ENCODE measurements at places on chromosomes 6 and 20. TPM values are rescaled to one million over a fixed set of nuclear protein-coding genes. Genes with fewer than 3 reads are reported as not detected.

DNA sequence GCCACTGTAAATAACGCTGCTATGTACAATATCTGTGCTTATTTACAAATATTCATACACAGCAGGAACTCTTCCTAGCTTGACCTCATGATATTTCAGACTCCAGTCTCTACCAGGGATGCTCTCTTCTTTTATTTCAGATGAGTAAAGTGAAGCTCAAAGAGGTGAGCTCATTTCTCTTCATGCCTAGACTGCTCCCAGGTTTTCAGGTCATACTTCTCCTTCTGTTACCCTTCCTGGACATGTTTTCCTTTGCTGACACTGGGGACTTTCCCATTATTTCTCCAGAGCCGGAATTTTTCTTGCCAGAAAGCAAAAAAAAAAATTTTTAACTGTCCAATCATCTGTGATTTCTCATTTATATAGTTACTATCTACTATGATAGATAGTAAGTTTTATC, 147.2 kb upstream of the DST start:
- H3K27ac ChIP-seq: no peak overlapping the region
- H3K4me3 ChIP-seq: no peak overlapping the region
- no peaks in the 10 kb centered on the region for H3K27me3 ChIP-seq

DNA sequence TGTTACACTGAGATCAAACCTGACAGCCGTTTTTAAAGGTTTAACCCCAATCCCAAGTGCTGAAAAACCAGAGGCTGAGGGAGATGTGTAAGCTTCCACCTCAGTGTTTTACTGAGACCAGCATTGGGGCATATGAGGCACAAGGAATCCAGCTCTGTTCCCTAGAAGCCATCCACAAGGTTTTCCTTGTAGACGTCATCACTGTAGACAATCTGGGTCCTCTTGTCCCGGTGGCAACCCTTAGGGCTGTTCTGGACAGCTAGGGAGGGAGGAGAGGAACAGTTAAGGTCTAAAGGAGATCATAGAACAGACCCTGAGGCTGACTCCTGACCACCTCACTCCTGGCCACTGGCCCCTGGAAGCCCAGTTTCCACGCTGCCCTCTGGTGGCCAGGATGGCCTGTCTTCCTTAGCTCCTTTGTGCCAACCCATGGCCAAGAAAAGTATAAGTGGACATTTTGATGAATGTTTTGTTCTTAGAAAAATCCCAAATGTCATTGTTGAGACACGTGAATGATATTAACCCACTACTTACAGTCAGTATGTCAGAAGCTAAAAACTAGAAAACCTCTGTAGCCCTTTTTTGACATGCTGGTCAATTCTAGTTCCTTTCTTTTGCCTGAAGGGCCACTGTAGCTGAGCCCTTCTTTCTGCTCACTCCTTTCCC, 6.4 kb downstream of the CFB start:
- H3K27me3 ChIP-seq: no peaks in the 10 kb centered on the region
- peak; percentile 71 for DNase-seq
- no peak overlapping the region for H3K4me3 ChIP-seq
- H3K27ac ChIP-seq: peak overlapping the region; percentile 27
- H3K4me1 ChIP-seq: peaks cover 38% of the 10 kb centered on the region

DNA sequence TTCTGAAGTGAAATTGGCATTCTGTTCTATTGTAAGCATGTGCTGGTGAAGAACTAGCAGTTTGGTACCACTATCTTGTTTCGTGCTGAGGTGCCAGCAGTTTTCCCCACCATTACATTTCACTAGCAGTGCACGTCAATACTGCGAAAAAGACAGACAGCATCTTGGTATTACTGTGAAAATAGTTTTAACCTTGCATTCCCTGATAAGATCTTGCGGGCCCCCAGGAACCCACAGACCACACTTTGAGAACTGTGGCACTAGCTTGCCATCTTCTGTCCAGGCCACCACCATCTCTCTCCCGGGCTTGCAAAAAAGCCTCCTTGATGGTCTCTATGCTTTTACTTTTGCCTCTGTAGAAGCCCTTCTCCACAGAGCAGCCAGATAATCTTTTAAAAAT, 185.7 kb downstream of the BACH2 start:
- H3K27me3 ChIP-seq: 0 out of 3 replicates have a peak, but pooled peaks cover 4% of the 10 kb centered on the region
- no peaks in the 10 kb centered on the region for H3K36me3 ChIP-seq
- no peak overlapping the region for H3K4me3 ChIP-seq
- DNase-seq: no peak

ZCCHC3 gene
- 56.2 TPM for total RNA-seq

- peak; percentile 72 for DNase-seq
- no peaks in the 10 kb centered on the region for H3K4me1 ChIP-seq
- H3K27me3 ChIP-seq: no peaks in the 10 kb centered on the region
- no peak overlapping the region for H3K27ac ChIP-seq
- no peak overlapping the region for H3K4me3 ChIP-seq
Observed at GRCh38 chr6:56851541-56852259, 103.2 kb upstream of the BEND6 start.

DNA sequence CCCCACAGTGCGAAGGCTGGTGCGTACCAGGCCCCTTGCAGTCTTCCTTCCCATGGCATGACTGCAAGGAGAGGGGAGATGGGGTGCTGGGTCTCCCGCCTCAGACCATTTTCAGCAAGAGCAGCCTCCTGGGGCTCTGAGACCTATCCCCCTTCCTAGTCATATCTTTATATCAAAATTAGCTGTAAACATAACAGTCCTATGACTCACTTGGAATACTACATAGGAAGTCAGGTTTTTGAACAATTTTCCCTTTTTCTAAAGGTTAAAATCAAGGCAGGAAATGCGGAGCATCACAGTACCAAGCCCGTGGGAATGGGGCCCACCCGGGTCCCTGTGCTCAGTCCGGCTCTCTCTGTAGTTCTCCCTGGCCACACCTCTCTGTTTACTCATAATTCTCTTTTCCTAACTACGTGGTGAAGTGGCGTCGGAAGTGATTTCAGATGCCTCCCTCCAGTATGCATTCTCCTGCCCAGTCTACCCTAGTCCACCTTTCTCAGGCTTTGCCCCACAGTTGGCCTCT, 109.8 kb upstream of the TMEM170B start:
- no peaks in the 10 kb centered on the region for H3K36me3 ChIP-seq
- DNase-seq: peak; percentile 55
- no peaks in the 10 kb centered on the region for H3K27me3 ChIP-seq
- H3K4me3 ChIP-seq: no peak overlapping the region

DNA sequence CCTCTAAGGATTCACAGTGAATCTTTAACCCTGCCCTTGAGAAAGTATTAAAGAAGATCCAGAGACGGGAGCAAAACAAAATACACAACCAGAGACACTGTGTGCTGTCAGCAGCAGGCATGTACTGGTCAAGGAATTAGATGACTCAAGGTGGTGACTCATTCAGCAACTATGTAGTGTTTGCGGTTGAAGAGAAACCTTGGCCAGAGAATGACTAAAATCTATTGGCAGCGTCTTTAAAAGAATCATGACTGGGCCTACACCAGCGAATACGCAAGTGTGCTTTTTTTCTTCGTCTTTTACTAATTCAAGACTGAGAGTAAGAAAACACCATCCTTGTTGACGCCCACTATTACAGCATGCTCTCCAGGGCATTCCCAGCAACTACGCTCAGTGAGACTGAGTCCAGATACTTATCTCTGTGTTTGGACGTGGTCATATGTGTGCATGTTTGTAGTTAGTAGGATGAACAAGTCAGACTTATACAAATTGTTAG, 72.4 kb upstream of the BACH2 start:
- H3K4me3 ChIP-seq: no peak overlapping the region
- H3K27ac ChIP-seq: no peak overlapping the region
- H3K36me3 ChIP-seq: no peaks in the 10 kb centered on the region
- H3K4me1 ChIP-seq: no peaks in the 10 kb centered on the region

LGSN gene
- 0.53 TPM for total RNA-seq

GRCh38 chr20:21017528-21018085, 88.6 kb downstream of the LINC00237 start:
- no peaks in the 10 kb centered on the region for H3K36me3 ChIP-seq
- DNase-seq: peak; percentile 99
- peak overlapping the region; percentile 59 for H3K27ac ChIP-seq

GRCh38 chr6:15628499-15629131, 34.2 kb downstream of the DTNBP1 start:
- peaks cover 21% of the 10 kb centered on the region for H3K4me1 ChIP-seq
- H3K36me3 ChIP-seq: no peaks in the 10 kb centered on the region
- H3K4me3 ChIP-seq: no peak overlapping the region

GRCh38 chr6:37134036-37134395, 35.9 kb upstream of the PIM1 start:
- peak overlapping the region; percentile 7 for H3K27ac ChIP-seq
- H3K4me3 ChIP-seq: no peak overlapping the region
- H3K27me3 ChIP-seq: no peaks in the 10 kb centered on the region
- no peaks in the 10 kb centered on the region for H3K36me3 ChIP-seq
- peaks cover 90% of the 10 kb centered on the region for H3K4me1 ChIP-seq

GRCh38 chr6:2562721-2563451, 187.8 kb downstream of the MYLK4 start:
- H3K27me3 ChIP-seq: peaks cover 62% of the 10 kb centered on the region
- H3K27ac ChIP-seq: no peak overlapping the region
- DNase-seq: no peak
- no peak overlapping the region for H3K4me3 ChIP-seq
- no peaks in the 10 kb centered on the region for H3K36me3 ChIP-seq

GRCh38 chr6:4760773-4761172, 15.4 kb upstream of the CDYL start:
- DNase-seq: no peak
- H3K36me3 ChIP-seq: no peaks in the 10 kb centered on the region
- no peaks in the 10 kb centered on the region for H3K4me1 ChIP-seq
- no peak overlapping the region for H3K27ac ChIP-seq
- peaks cover 8% of the 10 kb centered on the region for H3K27me3 ChIP-seq

- H3K27me3 ChIP-seq: no peaks in the 10 kb centered on the region
- DNase-seq: no peak
- no peaks in the 10 kb centered on the region for H3K4me1 ChIP-seq
- no peaks in the 10 kb centered on the region for H3K36me3 ChIP-seq
- H3K27ac ChIP-seq: no peak overlapping the region
- H3K4me3 ChIP-seq: no peak overlapping the region
Observed at GRCh38 chr6:121365536-121366521, 31.5 kb upstream of the TBC1D32 start.

KHDC1 gene
- total RNA-seq: not detected

- H3K27me3 ChIP-seq: peaks cover 5% of the 10 kb centered on the region
- H3K4me3 ChIP-seq: no peak overlapping the region
- no peak overlapping the region for H3K27ac ChIP-seq
- no peaks in the 10 kb centered on the region for H3K4me1 ChIP-seq
- DNase-seq: no peak
- no peaks in the 10 kb centered on the region for H3K36me3 ChIP-seq
Observed at GRCh38 chr20:62506791-62507190, 31.0 kb upstream of the GATA5 start.

DNA sequence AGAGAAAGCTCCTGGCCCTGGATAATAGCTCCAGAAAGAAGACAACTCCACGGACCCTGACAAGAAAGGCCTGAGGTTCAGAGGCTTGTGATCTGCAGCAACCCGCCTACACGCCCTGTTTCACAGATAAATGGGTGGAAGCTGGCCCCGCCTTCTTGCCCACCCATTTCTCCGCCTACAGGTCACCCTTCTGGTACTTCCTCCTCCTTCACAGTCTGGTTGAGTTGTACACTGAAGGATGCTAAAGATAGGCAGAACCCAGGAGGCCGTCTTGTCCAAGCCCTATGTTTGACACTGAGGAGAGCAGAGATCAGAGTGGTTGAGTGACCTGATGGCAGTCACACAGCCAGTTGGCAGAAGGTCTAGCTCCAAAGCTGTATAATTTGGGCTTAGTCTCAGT, 34.2 kb upstream of the MDGA1 start:
- no peak for DNase-seq
- H3K27me3 ChIP-seq: peaks cover 6% of the 10 kb centered on the region
- no peak overlapping the region for H3K27ac ChIP-seq
- H3K36me3 ChIP-seq: no peaks in the 10 kb centered on the region
- no peak overlapping the region for H3K4me3 ChIP-seq

DNA sequence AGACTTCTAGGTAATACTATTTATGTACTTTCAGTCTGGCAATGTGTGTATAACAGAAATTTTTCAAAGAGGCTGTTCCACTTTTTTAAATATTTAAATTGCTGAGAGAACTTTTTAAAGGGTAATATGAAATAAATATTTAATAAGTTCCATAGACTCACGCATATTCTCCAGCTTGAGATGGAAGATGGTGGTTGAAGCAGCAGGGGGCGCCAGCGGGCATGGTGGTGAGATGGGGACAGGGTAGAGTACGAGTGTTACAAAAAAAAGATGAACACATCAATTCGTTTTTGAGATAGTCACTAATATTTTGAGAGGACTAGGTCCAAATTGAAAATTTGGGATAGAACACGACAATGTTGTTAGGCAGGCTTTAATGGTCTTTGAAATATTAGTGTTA, 68.4 kb downstream of the RSPO3 start:
- H3K27me3 ChIP-seq: no peaks in the 10 kb centered on the region
- H3K4me3 ChIP-seq: no peak overlapping the region
- H3K27ac ChIP-seq: no peak overlapping the region
- H3K36me3 ChIP-seq: no peaks in the 10 kb centered on the region
- DNase-seq: peak; percentile 41
- no peaks in the 10 kb centered on the region for H3K4me1 ChIP-seq

MYBL2 gene
- 76.9 TPM for total RNA-seq

DNA sequence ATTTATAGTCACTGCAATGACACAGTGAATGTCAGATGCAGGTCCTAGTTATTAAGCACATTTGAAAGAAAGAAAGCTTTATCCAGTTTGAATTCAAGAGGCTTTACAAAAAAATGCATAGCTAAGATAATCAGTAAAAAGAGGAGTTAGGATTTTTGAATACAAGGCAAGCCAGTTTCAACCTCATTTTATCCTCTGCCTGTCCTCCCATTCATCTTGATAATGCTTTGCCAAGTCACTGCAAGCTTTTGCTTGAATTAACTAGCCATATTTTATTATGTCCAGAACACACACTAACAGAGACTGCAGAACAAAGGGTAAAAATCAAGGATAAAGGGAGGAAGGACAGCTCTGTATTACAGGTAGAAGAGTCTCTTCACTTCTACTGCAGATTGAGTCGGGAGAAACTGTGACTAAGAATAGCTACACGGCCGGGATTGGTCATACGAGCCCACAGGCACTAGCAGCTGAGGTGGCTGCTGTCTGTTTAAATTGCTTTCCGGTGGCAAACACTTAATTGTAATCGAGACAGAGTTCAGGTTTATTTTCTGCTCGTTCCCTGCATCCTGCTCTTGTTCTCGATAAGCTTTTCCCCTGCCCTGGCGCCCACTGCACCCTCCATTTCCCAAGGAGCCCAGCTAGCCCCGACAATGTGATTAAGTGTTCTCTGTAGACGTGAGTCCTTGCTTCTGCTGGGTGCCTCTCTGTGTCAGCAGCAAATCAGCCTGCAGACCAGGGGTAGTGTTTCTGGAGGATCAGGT, 30.5 kb upstream of the AKAP12 start:
- H3K4me1 ChIP-seq: peaks cover 45% of the 10 kb centered on the region
- peak; percentile 24 for DNase-seq
- H3K27ac ChIP-seq: peak overlapping the region; percentile 14
- H3K27me3 ChIP-seq: no peaks in the 10 kb centered on the region

TRMT6 gene
- 51.1 TPM for total RNA-seq

- H3K4me3 ChIP-seq: no peak overlapping the region
- H3K36me3 ChIP-seq: no peaks in the 10 kb centered on the region
- H3K27ac ChIP-seq: no peak overlapping the region
- no peak for DNase-seq
- no peaks in the 10 kb centered on the region for H3K4me1 ChIP-seq
Observed at GRCh38 chr6:75446241-75446880, 47.2 kb downstream of the FILIP1 start.

Measured in HepG2 (cell line).